CD4-positive, alpha-beta T cell treated with Interleukin-6 for 4 hours (primary cell): ENCODE measurements at places on chromosomes 4 and X.
A peak's percentile ranks its signal among the peaks of the same experiment; 100 is the strongest.

DNA sequence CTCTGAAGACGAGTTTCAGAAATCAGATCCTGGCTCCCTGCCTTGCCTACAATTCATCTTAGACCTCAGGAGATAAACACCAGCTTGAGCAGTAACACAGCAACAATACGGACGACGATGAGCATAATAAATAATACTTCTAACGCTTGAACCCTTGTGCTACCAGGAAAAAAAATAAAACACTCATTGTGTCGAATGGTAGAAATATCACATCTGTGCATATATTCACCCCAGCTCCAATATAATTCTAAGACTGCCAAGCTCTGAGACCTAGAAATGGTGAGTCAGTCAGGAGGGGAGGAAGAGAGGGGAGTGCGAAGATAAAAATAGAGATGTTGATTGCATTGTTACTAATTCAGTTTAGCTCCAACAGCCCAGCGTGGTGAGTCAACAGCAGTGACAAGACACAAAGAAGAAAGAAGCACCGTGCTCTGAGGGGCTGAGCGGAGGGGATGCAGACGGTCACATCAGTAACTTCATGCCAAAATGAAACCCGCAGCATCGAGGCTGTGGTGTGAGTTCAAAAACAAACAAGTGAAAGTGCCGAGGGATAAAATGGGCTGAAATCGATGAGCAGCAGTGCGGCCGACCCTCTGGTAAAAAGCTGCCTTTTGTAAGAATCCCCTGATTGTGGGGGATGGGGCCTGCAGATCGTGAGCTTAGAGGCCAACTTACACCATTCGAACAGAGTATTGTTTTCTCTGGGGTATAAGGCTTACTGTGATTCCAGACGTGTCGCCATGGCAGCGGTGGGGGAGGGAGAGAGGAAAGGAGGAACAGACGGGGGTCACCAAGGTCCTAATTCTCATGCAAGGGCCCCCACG is 150.4 kb downstream of the MGST2 start:
- DNase-seq, result no peak

DNA sequence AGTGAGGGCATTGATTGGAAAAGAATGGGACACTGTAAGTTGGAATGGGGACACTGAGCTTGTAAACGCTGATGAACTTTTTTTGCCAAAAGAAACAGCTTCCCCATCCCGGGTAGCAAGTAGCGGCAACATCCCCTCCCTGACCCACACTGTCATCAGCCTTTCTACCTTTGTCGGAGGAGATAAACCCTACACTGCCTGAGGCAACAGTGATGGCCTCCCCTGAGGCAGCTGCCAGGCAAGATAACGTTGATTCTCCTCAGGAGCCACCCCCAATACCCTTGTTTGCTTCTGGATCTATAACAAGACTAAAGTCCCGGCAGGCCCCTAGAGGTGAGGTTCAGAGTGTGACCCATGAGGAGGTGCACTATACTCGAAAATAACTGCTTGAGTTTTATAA is 10.3 kb upstream of the RAB33B start:
- no peak for DNase-seq

GRCh38 chr4:52290466-52290865 is 239.4 kb downstream of the SPATA18 start:
- no peak for DNase-seq

DNA sequence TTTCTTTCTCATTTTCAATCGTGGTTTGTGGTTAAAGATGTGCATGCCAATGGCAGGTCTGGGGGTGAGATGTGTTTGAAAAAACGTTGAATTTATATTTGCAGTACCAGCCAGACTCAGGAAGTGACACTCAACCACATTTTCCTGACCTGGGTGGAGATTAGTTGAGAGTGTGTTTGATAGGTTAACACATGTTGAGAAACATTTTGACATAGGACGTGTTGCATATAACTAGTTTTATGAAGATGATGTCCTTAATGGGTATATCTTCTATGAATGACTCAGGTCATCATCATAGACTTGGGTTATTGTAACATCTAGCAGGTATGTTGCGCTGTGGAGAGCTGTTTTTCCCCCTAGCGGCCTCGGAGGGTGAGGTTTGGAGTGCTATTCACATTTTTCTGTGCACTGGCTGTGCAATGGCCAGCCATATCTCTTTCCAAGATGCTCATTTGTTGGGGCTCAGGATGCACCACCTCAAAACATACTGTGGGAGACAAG is 21.7 kb upstream of the CD38 start:
- peak; percentile 77 for DNase-seq

DNA sequence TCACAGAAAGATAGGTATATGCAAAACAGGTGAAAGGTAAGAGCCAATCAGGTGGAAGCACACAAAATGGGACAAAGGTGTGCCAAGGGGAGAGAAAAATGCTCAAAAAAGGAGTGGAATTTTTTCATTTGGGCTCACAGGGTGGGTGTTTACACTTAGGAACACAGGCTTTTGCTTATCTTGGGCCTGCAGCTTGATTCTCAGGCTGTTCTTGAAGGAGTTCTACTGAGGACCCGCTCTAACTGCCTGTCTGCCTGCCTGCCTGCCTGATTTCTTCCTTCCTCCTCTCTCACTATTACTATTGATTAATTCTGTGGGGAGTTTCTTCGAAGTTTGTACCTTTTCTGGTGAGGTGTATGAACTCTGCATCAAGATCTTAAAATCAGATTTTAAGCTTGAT is 120.3 kb upstream of the CTSO start:
- DNase-seq, result no peak

DNA sequence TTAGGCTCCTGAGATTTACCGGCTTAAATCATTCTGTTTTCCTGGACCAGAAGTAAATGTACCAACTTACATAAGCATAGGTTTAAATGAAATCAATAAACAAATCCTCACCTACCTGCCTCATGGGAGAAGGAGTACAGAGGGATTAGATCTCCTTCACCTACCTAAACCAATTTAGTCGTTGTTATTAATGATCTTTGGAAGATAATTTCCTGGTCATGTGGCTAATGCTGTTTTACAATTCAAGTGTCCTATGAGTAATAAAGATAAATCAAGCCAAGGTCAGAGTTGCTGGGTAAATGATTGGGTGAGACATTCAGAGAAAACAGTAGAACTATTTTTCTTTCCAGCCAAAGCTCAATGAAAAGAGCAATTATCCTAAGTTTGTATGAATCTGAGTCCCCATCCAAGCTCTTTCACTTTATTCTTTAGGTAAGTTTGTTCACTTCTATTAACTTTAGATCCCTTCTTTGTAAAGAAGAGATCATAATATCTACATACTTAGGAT is 423.0 kb upstream of the FAM241A start:
- no peak for DNase-seq

GRCh38 chr4:121208244-121209007 is 44.3 kb upstream of the TNIP3 start:
- DNase-seq, result no peak

DNA sequence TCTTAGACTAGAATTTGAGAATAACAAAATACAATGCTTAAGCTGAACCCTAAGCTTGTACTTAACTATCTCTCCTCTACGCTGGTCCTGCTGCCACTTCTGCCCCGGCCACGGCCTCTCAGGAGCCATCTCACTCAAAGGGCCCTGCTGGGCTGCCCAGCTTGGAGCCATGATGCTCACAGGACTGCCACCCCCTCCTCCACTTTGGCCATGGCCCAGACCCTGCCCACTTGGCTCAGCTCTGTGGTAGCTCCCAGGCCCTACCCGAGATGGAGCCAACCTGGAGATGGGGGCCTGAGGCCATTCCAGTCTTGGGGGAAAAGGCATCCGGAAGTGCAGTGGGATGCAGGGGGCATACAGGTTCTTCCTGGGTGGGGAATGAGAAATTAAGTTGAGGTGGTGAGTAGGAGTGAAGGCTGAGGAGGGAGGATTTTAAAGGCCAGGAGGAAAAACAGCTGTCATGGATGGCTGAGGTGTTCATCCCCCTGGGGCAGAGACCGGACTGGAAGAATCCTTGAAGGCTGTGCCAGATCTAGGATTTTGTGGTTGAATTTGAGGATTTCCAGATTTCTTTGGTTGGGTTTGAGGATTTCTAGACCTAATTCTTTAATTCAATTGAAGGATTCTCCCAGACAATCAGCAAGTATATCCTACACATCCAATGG is 824 bp downstream of the SASH3 start:
- DNase-seq, result no peak

GRCh38 chr4:110636171-110636679 is 13.3 kb upstream of the PITX2 start:
- DNase-seq, result no peak

DNA sequence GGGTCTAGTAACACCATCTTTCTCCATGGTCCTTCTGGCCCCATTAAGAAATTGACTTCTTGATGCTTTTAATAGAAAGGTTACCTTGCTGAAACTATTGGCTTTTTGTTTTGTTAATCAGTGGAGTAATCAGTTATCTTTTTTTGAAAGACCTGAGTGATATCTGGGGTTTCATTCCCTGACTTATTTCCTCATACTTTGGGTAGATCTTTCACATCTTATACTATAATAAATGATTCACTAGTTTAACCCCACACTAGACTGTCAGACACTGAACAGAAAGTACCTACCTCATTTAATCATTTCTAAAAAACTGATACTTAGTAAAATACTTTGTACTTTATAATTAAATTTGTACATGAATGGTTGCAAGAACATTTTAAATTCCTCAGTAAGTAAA is 1021.1 kb downstream of the STIM2 start:
- DNase-seq, result no peak

DNA sequence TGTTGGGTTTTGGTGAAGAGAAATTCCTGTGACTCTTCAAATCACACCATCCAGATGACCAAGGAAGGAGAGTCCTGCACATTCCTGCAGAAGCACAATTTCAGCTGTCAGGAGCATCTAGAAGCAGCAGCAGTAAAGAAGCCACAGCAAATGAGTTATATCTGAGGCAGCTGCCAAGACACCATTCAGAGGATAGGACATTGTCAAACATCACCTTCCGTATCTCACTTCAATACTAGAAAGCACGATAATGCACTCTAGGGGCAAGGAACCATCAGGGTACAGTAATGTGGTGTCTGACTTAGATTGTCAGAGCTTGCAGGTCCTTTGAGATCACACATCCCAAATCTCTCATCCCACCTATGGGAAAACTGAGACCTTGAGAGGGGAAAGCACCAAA is 134.5 kb downstream of the COL4A6 start:
- no peak for DNase-seq

- no peak for DNase-seq
Observed at GRCh38 chrX:3227526-3227925, 118.9 kb downstream of the MXRA5 start.

GRCh38 chr4:169142391-169142790 is 128.4 kb downstream of the SH3RF1 start:
- DNase-seq, result no peak
